ENCODE measurements at places on chromosomes 4 and X. TPM values are rescaled to one million over a fixed set of nuclear protein-coding genes. Genes with fewer than 3 reads are reported as not detected.

GRCh38 chr4:186680641-186681040 lies 43.0 kb downstream of the FAT1 start:
- no peak for DNase-seq

DNA sequence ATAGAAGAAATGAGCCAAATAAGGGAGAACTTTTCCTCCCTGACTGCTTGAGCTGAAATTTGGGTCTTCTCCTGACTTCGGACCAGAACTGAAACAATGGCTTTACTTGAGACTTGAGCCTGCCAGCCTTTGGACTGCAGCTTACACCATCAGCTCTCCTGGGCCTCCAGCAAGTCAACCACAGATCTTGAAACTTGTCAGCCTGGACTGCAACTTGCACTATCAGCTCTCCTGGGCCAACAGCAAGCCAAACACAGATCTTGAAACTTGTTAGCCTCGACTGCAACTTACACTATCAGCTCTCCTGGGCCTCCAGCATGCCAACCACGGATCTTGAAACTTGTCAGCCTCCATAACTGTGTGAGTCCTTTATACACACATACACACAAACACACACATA lies 425.9 kb upstream of the PCDH7 start:
- no peak for DNase-seq

GRCh38 chr4:2964706-2965258 lies 1.4 kb downstream of the GRK4 start:
- DNase-seq: no peak

- no peak for DNase-seq
These were observed 128.0 kb downstream of the SNCA start for GRCh38 chr4:89708903-89709421.

DNA sequence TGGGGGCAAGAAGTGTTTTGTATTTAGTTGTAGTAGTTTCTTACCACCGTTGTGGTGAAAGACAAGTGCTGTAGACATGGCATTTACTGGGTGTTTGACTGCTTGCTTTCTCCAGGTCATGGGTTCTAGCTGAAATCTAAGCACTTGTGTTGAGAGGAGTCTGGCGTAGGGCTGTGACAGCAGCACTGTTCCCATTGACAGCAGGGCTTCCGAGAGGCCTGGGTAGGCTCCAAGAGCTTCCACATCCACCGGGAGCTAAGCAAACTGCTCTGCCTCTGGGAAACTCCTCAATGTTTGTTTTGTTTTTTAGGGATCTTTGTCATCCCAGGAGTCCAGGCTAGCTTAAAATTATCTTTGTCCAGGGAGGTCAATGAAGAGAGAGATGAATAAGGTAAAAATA lies 44.3 kb downstream of the BMPR1B start:
- DNase-seq: no peak

The POF1B gene
- total RNA-seq: 6.1 TPM

- no peak for DNase-seq
These were observed 26.2 kb downstream of the TMSB4X start for GRCh38 chrX:13001097-13001496.
